Effector CD4-positive, alpha-beta T cell (primary cell): ENCODE measurements at places on chromosomes 7 and 10.

- no peak for DNase-seq
Observed at GRCh38 chr10:108868881-108869280, 1054.4 kb downstream of the XPNPEP1 start.

DNA sequence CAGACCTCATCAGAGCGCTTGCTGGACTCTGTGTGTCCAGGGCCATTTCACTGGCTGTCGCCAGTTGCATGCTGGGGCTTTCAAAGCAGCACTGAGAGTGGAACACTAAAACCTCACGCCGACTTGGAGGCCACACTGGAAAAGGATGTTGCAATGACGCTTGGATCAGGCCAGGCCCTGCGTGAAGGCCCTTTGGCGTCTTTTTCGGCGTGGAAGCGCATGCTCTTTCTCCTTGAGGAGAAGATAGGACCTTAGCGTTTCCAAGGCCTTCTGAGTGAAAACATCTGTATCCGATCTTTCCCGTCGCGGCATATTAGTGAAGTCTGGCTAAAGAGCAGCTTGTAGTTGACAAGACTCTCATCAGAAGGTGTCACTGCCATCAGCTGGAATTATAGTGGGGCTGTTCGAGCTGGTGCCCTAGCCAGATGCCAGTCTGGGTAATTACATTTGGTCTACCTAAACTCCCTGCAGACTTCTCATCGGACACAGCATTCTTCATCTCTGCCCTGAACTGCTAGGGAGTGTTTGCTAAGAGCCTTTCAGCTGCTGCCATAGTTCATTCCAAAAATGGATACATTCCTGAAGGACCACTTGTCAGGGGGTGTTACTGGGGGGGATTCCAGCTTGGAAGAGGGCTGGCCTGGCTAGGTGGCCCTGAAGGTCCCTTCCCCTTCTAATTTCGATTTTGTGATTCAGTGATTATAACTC, 167.7 kb upstream of the TCF7L2 start:
- DNase-seq = no peak

DNA sequence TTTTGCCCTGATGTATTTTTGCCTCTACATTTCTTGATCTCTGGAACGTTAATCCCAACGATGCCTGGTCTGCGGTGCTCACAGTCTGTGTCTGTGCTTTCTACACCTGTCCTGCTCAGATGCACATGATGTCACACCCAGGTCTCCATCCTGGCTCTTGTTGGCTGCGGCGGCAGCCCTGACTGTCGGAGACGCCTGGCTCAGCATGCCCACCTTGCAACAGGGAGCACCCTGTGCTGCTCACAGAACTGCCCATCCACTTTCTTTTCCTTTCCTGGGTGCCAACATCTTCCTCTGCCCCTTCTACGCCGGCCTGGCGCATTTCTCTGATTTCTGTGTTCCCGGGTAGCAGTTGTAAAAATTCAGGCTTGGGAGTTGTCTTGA, 106.2 kb downstream of the CUX1 start:
- no peak for DNase-seq

DNA sequence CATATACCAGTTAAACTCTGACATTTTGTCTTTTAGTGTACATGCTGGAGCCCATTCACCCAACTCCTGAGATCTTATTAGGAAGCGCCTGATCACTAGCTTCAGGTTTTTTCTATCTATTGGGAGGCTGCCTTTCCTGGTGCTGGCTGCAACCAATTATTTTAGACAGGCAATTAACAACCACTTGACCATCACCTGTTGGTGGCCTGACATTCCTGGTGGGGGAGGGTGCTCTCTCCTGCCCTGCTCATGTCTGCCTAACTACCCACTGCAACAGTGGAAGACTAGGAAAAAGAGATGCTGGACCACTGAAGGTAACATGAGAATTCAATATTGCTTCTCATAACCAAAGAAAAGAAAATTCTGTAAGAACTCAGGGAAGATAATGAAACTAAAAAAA, 190.3 kb upstream of the GRM3 start:
- no peak for DNase-seq

- peak; percentile 71 for DNase-seq
Observed at GRCh38 chr10:103712898-103713498, 142.4 kb downstream of the SH3PXD2A start.

- no peak for DNase-seq
Observed at GRCh38 chr7:33554046-33554445, 351.3 kb upstream of the BMPER start.

- no peak for DNase-seq
Observed at GRCh38 chr10:93473804-93474472, 8.2 kb downstream of the MYOF start.

GRCh38 chr10:6729071-6729774, 149.1 kb upstream of the PRKCQ start:
- no peak for DNase-seq

GRCh38 chr10:96460316-96460715, 53.4 kb downstream of the TLL2 start:
- DNase-seq = no peak

DNA sequence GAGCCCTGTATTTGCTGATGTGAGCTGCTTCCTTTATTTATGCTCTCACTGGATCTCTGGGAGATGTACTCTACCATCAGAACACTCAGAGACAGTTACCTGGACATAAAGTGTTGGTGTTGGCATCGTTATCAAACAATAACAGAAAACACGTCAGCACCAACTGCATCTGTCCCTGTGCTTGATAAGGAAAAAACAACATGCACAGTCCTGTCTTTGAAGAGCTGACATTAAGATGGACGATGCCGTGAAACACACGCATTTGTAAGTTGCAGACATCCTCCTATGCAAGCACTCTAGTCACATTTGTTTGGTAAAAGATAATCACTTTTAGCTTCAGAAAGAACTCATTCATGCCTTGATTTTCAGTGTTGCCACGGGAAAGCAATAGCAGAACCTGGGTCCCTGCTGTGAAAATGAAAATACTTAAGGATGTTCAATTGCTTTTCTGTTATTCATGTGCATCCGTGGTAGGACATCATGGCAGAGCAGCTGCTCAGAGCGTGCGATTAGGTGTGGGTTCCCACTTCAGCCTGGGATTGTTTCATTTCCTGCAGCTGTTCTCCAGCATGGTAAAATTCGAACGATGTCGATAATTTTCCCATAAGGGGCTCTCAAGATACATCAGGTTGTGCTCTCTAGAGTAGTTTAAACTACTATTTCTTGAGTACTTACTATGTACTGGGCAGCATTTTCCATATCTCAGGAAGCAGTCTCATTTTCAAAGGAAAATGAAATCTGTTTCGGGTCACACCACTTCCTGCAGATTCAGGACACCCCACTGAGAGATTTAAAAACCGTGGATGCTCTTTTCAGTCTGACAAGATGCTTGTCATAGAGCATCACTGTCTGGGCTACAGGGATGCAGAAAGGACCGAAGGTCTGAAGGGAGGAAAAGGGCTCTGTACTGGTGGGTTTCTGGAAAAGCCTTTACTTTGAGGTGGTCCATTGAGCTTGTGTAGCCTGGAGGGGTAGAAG, 248.7 kb downstream of the CAMK1D start:
- DNase-seq = no peak

DNA sequence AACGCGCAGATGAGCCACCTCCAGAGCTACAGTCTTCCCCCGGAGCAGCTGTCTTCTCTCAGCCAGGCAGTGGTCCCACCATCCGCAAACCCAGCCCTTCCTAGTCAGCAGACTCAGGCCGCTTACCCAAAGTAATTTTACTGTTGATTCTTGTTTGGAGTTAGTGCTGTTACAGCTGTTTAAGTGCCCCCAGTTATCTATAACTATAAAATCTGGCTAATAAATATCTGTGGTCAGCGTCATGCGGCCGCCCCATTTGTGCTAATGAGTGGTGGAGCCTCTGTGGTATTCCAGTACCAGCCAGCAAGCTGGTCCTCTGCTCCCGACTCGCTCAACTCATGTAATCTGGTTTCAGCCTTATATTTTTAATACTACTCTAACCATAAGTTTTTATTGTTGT, 43.2 kb upstream of the TMEM236 start:
- DNase-seq = no peak

DNA sequence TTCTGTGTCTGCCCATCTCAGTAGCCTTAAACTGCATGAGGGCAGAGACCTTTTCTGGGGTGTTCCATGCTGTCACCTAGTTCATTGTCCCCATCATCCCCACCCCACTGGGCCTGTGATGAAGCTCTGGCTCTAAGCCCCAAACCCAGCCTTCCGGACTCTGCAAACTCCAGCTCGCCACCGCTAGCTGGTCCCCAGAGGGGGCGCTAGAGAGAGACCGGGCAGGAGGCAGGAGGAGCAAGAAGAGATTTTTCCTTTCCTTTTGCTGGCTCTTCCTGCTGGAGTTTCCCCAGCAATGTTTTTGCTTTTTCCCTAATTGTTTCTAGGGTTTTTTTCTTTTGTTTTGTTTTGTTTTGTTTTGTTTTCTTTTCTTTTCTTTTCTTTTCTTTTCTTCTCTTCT, 234.4 kb downstream of the TEX36 start:
- no peak for DNase-seq

- DNase-seq = no peak
Observed at GRCh38 chr10:824497-824896, 107.0 kb downstream of the LARP4B start.

DNA sequence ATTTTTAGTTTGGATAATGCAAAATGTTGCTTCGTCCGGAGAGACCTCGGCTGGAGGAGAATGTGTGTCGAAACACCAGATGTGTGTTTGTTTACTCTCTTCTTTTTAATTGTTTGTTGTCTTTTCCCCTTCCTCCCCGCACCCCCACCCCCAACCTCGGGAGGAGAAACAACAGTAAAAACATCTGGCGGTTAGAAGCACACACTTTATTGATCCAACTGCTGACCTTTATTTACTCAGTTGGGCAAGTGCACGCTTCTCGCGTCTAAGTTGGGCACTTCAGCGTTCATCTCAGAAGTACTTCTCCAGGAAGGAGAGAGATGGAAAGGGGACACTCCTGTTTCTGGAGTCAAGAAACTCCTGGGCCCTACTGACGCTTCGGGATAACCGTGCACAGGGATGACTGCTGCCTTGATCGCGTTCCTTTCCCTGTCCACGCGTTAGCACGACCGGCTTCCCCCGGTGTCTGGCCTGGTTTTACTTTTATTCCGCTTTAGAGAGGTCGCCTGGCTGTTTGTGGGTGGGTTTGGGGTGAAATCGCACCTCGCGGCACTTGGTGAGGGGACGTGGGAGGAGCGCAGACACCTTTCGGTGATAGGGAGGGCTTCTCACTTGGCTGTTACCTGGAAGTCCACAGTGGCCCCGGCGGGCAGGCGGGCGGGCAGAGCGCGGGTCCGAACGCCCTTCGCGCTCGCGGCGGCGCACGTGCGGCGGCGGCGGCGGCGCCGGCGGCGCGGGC, 168.3 kb upstream of the PPP1R3A start:
- no peak for DNase-seq

GRCh38 chr7:37493810-37494209, 45.1 kb upstream of the ELMO1 start:
- DNase-seq = no peak

GRCh38 chr7:131325179-131325840, 2.4 kb upstream of the MKLN1 start:
- no peak for DNase-seq

GRCh38 chr10:108631332-108631731, 1292.0 kb downstream of the XPNPEP1 start:
- DNase-seq = no peak

DNA sequence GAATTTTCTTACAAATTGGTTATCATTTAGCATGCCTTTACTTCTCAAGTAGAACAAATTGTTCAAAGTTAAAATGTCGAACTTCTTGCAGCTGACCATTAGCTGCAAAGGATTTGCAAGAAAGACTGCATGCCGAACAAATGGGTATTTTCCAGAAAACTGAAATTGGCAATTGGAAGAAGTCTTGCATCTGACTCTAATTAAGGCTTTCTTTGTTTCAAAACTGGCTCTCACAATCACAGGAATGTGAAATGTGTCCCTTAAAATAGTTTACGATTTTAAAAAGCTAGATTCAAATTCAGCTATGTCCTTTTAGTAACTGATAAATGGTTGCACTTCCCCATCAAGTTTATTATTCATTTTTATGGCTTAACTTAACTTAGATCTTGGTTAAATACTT, 207.9 kb downstream of the ARL4A start:
- DNase-seq = no peak

GRCh38 chr7:38905056-38905759, 3.8 kb downstream of the VPS41 start:
- no peak for DNase-seq

GRCh38 chr10:111007486-111007885, 69.3 kb upstream of the ADRA2A start:
- DNase-seq = no peak

DNA sequence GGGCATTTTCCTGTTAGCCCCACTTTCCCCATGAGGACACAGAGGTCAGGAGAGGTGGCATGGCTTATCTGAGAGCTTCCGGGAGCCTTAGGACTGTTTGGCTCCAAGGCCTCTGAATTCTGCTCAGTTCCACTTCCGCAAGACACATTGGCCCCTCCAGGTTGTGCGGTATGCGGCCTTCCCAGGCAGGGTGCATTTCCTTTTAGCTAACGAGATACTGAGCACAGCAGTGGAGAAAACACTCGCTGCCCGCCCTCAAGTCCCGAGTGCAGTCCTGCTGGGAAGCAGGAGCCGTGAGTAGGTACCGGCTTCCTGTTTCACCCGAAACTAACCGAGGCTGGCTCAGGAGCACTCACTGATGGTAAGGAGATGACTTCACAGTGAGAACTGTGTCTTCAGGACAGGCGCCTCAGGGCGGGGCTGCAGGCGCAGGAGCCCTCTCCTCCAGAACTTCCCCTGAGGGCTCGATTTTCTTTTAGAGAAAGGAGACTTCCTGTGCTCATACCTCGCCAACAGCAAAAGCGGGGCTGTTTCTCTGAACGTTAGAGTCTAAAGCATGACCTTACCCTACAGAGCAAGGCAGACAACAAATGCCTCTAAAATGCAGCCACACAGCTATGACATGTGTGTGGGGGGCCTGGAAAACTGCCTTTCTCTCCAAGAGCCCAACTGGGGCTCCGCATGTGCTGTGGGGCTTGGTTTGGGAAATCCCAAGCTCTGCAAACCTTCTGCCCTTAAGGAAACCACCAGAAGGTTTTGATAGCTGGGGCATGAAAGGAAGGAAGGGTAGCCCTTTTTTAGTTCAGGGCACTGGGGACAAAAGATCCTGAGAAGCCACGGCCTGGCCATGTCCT, 25.9 kb downstream of the RGS10 start:
- DNase-seq = peak; percentile 58

GRCh38 chr7:16412274-16413254, 8.8 kb downstream of the CRPPA start:
- no peak for DNase-seq

- no peak for DNase-seq
Observed at GRCh38 chr10:117736655-117737054, 194.1 kb downstream of the EMX2 start.

GRCh38 chr7:129801882-129802281, 150.9 kb downstream of the UBE2H start:
- no peak for DNase-seq

- DNase-seq = no peak
Observed at GRCh38 chr7:3605222-3605621, 304.2 kb downstream of the SDK1 start.

DNA sequence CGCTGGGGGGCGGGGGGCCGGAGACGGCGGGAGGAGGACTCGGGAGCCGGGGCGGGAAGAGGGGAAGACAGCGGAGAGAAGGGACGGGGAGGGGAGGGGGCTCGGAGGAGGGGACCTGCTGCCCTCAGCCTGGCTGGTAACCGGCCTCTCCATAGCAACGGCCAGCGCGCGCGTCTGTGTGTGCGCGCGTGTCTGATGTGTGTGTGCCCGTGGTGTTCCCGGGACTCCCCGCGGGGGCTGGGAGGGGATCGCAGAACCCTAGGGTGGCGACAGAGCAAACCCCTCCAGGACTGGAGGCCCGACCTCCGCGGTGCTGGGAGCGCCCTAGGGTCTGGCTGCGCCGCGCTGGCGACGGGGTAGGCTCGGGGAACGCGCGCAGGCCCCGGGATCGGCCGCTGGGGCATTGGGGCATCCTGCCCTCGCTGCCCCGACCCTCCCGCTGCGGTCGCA, 356.3 kb downstream of the DNAJB6 start:
- no peak for DNase-seq
